Glutamatergic neuron (in vitro differentiated cells): ENCODE measurements at places on chromosomes 16 and 17. TPM values are rescaled to one million over a fixed set of nuclear protein-coding genes. Genes with fewer than 3 reads are reported as not detected.

DNA sequence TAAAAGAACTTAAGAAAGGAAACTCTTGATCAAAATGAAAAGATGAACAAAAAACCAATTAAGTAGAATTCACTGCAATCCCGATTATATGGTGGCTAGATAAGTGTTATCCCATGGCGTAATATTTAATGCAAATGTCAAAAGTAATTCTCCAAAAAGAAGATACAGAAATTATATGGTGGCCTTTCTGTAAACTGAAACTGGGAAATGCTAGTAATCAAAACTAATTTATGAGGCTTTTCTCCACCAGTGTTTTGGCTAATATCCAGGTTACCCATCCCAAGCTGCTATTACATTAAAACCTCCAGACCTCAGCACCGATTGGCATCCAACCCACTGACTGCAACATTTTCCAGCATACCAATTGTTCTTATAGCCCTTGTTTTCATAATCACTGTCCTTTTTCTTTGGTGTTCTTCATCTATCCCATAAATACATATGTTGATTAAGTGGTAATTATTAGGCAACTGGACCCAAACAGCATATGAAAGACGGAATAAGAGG is 77.2 kb upstream of the TNRC6A start:
- DNase-seq = no peak
- no peaks in the 10 kb centered on the region for H3K36me3 ChIP-seq
- no peak overlapping the region for H3K4me3 ChIP-seq
- H3K27me3 ChIP-seq = peaks cover 4% of the 10 kb centered on the region
- H3K27ac ChIP-seq = no peak overlapping the region

GRCh38 chr16:35733971-35734702 is 2274.7 kb downstream of the TP53TG3F start:
- H3K27ac ChIP-seq = no peak overlapping the region
- peaks cover 6% of the 10 kb centered on the region for H3K27me3 ChIP-seq
- H3K4me1 ChIP-seq = no peaks in the 10 kb centered on the region
- DNase-seq = no peak

- no peaks in the 10 kb centered on the region for H3K4me1 ChIP-seq
- H3K27ac ChIP-seq = no peak overlapping the region
- DNase-seq = no peak
- H3K4me3 ChIP-seq = no peak overlapping the region
These were observed 63.2 kb downstream of the N4BP1 start for GRCh38 chr16:48546774-48547173.

- H3K27me3 ChIP-seq = no peaks in the 10 kb centered on the region
- no peak overlapping the region for H3K27ac ChIP-seq
- DNase-seq = no peak
- H3K4me1 ChIP-seq = peaks cover 7% of the 10 kb centered on the region
- no peak overlapping the region for H3K4me3 ChIP-seq
- H3K36me3 ChIP-seq = no peaks in the 10 kb centered on the region
These were observed 7.4 kb upstream of the DHX40 start for GRCh38 chr17:59558039-59558438.

GRCh38 chr16:77043076-77043475 is 147.9 kb upstream of the MON1B start:
- no peak overlapping the region for H3K4me3 ChIP-seq
- H3K36me3 ChIP-seq = no peaks in the 10 kb centered on the region
- peaks cover 12% of the 10 kb centered on the region for H3K4me1 ChIP-seq
- DNase-seq = no peak
- H3K27ac ChIP-seq = no peak overlapping the region

DNA sequence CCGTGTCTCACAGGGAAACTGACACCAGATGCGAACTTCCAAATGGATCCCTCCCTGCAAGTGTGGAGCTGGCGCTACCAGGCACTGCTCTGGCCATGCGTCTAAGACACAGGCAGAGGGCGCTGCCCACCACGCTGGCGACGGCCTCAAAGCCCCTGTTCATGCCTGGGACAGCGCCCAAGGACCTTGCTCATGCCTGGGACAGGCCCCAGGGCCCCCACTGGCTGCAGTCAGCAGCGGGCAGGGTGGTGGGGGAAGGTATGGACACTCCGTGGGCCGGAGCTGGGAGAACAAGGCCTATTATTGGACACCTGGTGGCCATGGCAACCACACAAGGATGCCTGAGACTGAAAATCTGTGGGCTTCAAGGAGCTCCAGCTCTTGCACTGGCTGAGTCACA is 8.8 kb downstream of the ZG16B start:
- DNase-seq = peak; percentile 81
- H3K27me3 ChIP-seq = peaks cover 2% of the 10 kb centered on the region
- no peaks in the 10 kb centered on the region for H3K36me3 ChIP-seq
- no peak overlapping the region for H3K4me3 ChIP-seq
- no peak overlapping the region for H3K27ac ChIP-seq

DNA sequence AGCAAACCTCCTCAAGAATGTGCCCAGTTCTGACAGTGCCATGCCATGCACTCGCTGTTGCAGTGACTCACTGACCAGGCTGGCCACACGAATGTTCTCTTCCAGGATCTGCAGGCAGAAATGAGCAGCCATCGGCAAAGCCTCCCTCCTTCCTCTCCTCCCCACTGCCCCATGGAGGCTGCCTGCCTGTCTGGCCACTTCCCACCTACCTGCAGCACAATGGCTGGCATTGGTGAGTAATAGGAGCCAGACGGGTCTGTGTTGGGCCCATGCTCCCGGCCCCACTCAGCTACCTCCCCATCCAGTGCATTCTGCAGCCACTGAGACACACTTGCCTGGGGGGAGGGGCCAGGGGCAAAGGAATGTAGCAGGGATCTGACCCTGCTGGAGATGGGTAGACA is 2.8 kb upstream of the MATCAP1 start:
- H3K27ac ChIP-seq = no peak overlapping the region
- peaks cover 3% of the 10 kb centered on the region for H3K27me3 ChIP-seq
- no peaks in the 10 kb centered on the region for H3K36me3 ChIP-seq
- no peak overlapping the region for H3K4me3 ChIP-seq
- H3K4me1 ChIP-seq = peaks cover 10% of the 10 kb centered on the region

- H3K27me3 ChIP-seq = peaks cover 4% of the 10 kb centered on the region
- H3K27ac ChIP-seq = peak overlapping the region; percentile 84
- DNase-seq = no peak
- H3K4me1 ChIP-seq = peaks cover 9% of the 10 kb centered on the region
These were observed 985 bp downstream of the SGSM2 start for GRCh38 chr17:2338315-2338657.

DNA sequence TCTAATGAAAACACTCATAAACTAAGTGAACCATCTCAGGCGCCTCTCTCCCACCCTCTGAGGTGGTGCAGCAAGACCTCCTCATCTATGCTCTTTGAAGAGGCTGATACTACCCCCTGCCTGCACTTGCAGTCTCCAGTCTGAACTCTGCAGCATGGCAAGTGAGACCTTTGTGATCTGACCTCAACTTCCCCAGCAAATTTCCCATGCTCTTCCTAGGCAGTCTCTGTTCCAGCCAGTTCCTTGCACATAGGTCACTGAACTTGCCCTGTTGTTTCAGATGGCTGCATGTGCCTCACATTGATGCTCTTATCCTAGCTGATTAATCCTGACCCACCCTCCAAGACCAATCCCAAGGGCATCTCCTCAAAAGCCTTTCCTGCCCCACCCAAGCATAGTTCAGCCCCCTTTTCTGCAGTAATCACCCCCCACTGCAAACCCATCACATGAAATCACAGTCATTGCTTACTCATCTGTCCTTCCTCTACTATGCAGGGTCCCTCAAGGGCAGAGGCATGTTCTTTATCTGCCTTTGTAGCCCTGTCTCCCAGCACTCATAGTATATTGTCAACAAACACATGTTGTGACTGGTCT is 42.0 kb downstream of the TBX21 start:
- no peak overlapping the region for H3K27ac ChIP-seq
- peaks cover 4% of the 10 kb centered on the region for H3K36me3 ChIP-seq
- H3K4me1 ChIP-seq = no peaks in the 10 kb centered on the region
- peaks cover 14% of the 10 kb centered on the region for H3K27me3 ChIP-seq

GRCh38 chr17:77264617-77265230 is 124.0 kb downstream of the SEC14L1 start:
- no peaks in the 10 kb centered on the region for H3K27me3 ChIP-seq
- H3K4me1 ChIP-seq = peaks cover 1% of the 10 kb centered on the region
- H3K36me3 ChIP-seq = no peaks in the 10 kb centered on the region

GRCh38 chr16:21651515-21651914 is 893 bp downstream of the IGSF6 start:
- H3K4me3 ChIP-seq = no peak overlapping the region
- peaks cover 5% of the 10 kb centered on the region for H3K27me3 ChIP-seq
- H3K4me1 ChIP-seq = peaks cover 3% of the 10 kb centered on the region
- DNase-seq = no peak
- H3K36me3 ChIP-seq = no peaks in the 10 kb centered on the region

DNA sequence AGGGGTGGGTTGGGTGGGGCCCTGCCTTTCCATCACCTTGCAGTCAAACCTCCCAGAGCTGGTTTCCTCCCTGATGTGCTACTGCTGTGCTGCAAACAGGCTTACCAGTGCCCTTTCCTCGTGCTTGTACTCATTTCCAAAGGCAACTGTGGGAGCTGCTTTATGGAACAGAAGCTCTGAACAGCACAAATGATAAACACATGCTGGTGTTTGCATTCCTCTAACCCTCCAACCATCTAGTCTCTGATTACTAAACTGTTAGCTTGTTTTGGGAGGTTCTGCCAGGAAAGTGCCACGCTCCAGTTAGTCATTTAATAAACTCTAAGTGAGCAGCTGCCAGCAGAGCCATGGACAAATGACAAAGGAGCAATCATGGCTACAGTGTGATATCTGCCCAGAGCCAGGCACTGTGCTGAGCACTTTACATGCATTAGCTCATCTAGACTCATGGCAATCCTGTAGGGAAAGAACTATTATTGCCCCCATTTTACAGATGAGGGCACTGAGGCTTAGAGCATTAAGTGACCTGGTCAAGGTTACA is 110.4 kb downstream of the VAT1L start:
- no peak overlapping the region for H3K27ac ChIP-seq
- peaks cover 6% of the 10 kb centered on the region for H3K27me3 ChIP-seq
- H3K36me3 ChIP-seq = peaks cover 4% of the 10 kb centered on the region
- DNase-seq = no peak

- no peak overlapping the region for H3K27ac ChIP-seq
- peaks cover 2% of the 10 kb centered on the region for H3K27me3 ChIP-seq
- no peaks in the 10 kb centered on the region for H3K4me1 ChIP-seq
These were observed 78.8 kb downstream of the TMEM114 start for GRCh38 chr16:8511464-8511863.

- H3K27me3 ChIP-seq = no peaks in the 10 kb centered on the region
- H3K4me1 ChIP-seq = no peaks in the 10 kb centered on the region
- DNase-seq = no peak
- H3K4me3 ChIP-seq = no peak overlapping the region
These were observed 387.3 kb downstream of the HS3ST3B1 start for GRCh38 chr17:14688134-14688533.

- H3K36me3 ChIP-seq = no peaks in the 10 kb centered on the region
- H3K4me3 ChIP-seq = no peak overlapping the region
- DNase-seq = no peak
- H3K27me3 ChIP-seq = peaks cover 2% of the 10 kb centered on the region
- peaks cover 8% of the 10 kb centered on the region for H3K4me1 ChIP-seq
- H3K27ac ChIP-seq = no peak overlapping the region
These were observed 3.6 kb upstream of the NUP93 start for GRCh38 chr16:56726283-56726682.

- no peaks in the 10 kb centered on the region for H3K36me3 ChIP-seq
- H3K4me3 ChIP-seq = no peak overlapping the region
- H3K4me1 ChIP-seq = peaks cover 38% of the 10 kb centered on the region
- H3K27ac ChIP-seq = no peak overlapping the region
- DNase-seq = no peak
- peaks cover 6% of the 10 kb centered on the region for H3K27me3 ChIP-seq
These were observed 27.7 kb downstream of the COTL1 start for GRCh38 chr16:84589975-84590719.

GRCh38 chr17:29005936-29006511 is at the start of gene SEZ6:
SEZ6 (minus strand) TSS chr17:29006033; CDS start chr17:29005869, 164 bp downstream.
- peak within 1 kb of the TSS; percentile 86 for H3K4me3 ChIP-seq
- H3K36me3 ChIP-seq = no peaks in the 10 kb centered on the region
- H3K27me3 ChIP-seq = peaks cover 11% of the 10 kb centered on the region
- peaks cover 17% of the 10 kb centered on the region for H3K4me1 ChIP-seq
- DNase-seq = peak; percentile 91
- H3K27ac ChIP-seq = no peak within 1 kb of the TSS

- no peaks in the 10 kb centered on the region for H3K36me3 ChIP-seq
- no peak for DNase-seq
- peaks cover 2% of the 10 kb centered on the region for H3K27me3 ChIP-seq
- H3K4me1 ChIP-seq = peaks cover 19% of the 10 kb centered on the region
- no peak overlapping the region for H3K4me3 ChIP-seq
- no peak overlapping the region for H3K27ac ChIP-seq
These were observed 44.7 kb upstream of the HS3ST3A1 start for GRCh38 chr17:13646411-13646810.

- peaks cover 12% of the 10 kb centered on the region for H3K4me1 ChIP-seq
- peaks cover 1% of the 10 kb centered on the region for H3K27me3 ChIP-seq
- DNase-seq = no peak
- no peak overlapping the region for H3K27ac ChIP-seq
These were observed 24.4 kb downstream of the METTL16 start for GRCh38 chr17:2487306-2487705.

DNA sequence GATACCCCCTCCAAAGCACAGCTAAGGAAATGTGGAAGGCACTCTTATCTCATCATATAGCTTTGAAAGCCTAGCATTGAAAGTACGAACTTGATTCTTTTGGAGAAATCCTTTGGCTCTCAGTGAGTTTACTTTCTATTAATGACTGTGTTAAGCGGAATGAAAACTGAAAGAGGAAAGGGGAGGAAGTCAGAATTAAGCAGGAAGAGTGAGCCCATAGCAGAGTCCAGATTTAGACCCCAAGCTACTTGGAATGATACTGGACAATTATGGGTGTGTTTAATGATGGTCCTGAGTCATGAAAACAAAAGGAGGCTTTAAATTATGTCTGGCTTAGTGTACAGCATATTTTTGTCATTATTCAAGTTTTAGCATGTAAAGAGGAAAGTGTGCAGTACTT is 42.2 kb downstream of the TENT4B start:
- peaks cover 4% of the 10 kb centered on the region for H3K36me3 ChIP-seq
- H3K27ac ChIP-seq = no peak overlapping the region
- H3K27me3 ChIP-seq = no peaks in the 10 kb centered on the region
- peaks cover 2% of the 10 kb centered on the region for H3K4me1 ChIP-seq

- H3K36me3 ChIP-seq = no peaks in the 10 kb centered on the region
- H3K27me3 ChIP-seq = no peaks in the 10 kb centered on the region
- DNase-seq = no peak
- H3K27ac ChIP-seq = no peak overlapping the region
These were observed 8.0 kb upstream of the STX4 start for GRCh38 chr16:31025339-31025738.

GRCh38 chr16:66913081-66913480 is 5.6 kb downstream of the CDH16 start:
- H3K27ac ChIP-seq = no peak overlapping the region
- H3K36me3 ChIP-seq = peaks cover 4% of the 10 kb centered on the region
- no peak for DNase-seq
- peaks cover 2% of the 10 kb centered on the region for H3K27me3 ChIP-seq
- no peaks in the 10 kb centered on the region for H3K4me1 ChIP-seq
- H3K4me3 ChIP-seq = no peak overlapping the region

- peak overlapping the region; percentile 73 for H3K4me3 ChIP-seq
These were observed 157.4 kb upstream of the CHMP6 start for GRCh38 chr17:80833952-80834892.

The CD300A gene
- 0.25 TPM for total RNA-seq

The GRIN2A gene
- total RNA-seq = 6.8 TPM

The P2RX1 gene
- total RNA-seq = 2.1 TPM

The PRAC1 gene
- total RNA-seq = not detected

The IL32 gene
- 1.3 TPM for total RNA-seq

The MMD gene
- 60.6 TPM for total RNA-seq

The PIK3R5 gene
- total RNA-seq = not detected

The ATP6V0C gene
- total RNA-seq = 274 TPM

The PROCA1 gene
- total RNA-seq = 36.5 TPM

The CRK gene
- 46.4 TPM for total RNA-seq

The PSMB3 gene
- 121 TPM for total RNA-seq
